Smooth muscle cell of trachea (primary cell): ENCODE measurements at places on chromosomes 5 and 9. TPM values are rescaled to one million over a fixed set of nuclear protein-coding genes. Genes with fewer than 3 reads are reported as not detected.

TIMD4 gene
- not detected in 2 replicates for total RNA-seq

PCDHGA8 gene
- total RNA-seq = 3.9 and 5.6 TPM in 2 replicates

UNC5A gene
- not detected in 2 replicates for total RNA-seq

NUTM2G gene
- not detected in 2 replicates for total RNA-seq

EMB gene
- total RNA-seq = 8.3 and 13.7 TPM in 2 replicates

PCDHGA1 gene
- 1.3 and 2.3 TPM in 2 replicates for total RNA-seq
